ENCODE measurements at places on chromosomes 4 and X. TPM values are rescaled to one million over a fixed set of nuclear protein-coding genes. Genes with fewer than 3 reads are reported as not detected.

- DNase-seq: no peak
These were observed 171.1 kb downstream of the ZNF330 start for GRCh38 chr4:141391771-141392170.

GRCh38 chr4:74397748-74398426, 32.9 kb downstream of the EREG start:
- DNase-seq: no peak

DNA sequence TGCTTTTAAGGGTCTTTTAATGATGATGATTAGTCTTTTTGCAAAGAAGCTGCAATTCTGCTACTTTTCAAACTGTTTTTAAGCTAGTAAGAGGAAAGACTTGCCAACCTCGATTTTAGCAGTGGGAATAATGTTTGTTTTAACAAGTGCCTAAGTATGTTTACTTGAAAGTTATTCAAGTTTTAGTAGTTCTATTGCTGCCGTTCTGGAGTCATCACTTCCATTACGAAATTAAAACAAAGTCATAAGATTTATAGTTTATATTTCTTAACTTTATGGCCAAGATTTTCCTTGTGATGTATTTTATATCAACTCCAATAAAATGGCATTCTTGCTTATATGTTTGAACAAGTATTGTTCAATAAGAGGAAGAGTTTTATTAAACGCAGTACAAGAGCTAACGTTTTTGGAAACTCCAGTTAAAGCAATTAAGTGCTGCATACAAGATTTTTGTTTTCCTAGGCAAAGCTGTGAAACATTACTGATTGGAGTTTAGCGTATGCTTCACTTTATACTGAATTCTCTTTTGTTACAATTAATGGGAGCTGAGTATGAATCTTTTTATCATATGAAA, 211.3 kb downstream of the TENM3 start:
- no peak for DNase-seq

Gene F8A3
- total RNA-seq: 14.4 TPM
